ENCODE measurements at places on chromosomes 11 and 22.
A peak's percentile ranks its signal among the peaks of the same experiment; 100 is the strongest.

GRCh38 chr22:37734964-37735451, 38.2 kb downstream of the TRIOBP start:
- no peak for DNase-seq

- peak; percentile 31 for DNase-seq
These were observed 1.0 kb downstream of the SMCO4 start for GRCh38 chr11:93541884-93542810.

DNA sequence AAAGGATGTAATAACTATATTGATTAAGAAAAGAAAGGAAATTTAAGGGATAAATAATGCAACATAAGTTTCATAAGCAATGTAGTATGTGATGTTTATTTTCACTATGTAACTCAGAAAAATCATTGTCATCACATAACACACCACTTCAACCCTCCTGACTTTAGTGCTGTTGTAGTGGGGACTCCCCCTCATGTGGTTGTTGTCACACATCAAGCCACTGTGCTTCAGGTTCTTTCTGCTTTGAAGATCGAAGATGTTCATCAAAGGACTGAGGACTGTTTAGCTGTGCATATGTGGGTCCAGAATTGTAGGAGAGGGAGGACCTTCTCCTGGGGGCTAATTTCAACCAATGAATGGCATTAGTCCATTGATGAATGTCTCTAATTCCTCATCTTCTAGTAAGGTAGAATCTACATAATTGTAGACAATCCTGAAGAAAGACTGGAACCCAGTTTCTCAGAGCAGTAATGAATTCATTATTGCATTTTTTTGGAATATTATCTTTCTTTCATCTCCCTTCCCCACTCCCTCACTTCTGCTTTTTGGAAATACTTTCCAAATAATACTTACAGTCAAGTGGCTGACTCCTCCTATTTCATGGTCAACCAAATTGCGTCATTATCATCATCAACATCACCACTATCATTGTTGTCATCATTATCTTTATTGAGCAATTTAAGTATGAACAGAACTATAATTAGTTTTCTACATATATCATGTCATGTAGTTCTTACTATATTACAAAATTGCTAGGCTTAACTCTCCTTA, 9.8 kb upstream of the CARD16 start:
- no peak for DNase-seq

- no peak for DNase-seq
These were observed 44.6 kb downstream of the ANKRD42 start for GRCh38 chr11:83238111-83238510.

DNA sequence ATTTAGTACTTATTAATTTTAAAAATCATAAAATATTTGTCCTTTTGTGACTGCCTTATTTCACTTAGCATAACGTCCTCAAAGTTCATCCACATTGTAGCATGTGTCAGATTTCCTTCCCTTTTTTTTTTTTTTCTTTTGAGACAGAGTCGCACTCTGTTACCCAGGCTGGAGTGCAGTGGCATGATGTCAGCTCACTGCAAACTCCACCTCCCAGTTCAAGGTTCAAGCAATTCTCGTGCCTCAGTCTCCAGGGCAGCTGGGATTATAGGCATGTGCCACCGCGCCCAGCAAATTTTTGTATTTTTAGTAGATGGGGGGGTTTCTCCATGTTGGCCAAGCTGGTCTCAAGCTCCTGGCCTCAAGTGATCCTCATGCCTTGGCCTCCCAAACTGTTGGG, 10.6 kb downstream of the RAB6A start:
- no peak for DNase-seq

GRCh38 chr11:96456111-96456510, 66.3 kb downstream of the JRKL start:
- no peak for DNase-seq

- DNase-seq, result no peak
These were observed at the start of gene KRTAP5-10 for GRCh38 chr11:71565263-71565662. TSS of gene KRTAP5-10 (plus strand) at chr11:71565563. CDS start at chr11:71565588, 25 bp downstream.

GRCh38 chr11:111913997-111914396, 1.5 kb downstream of the HSPB2 start:
- no peak for DNase-seq

- DNase-seq, result no peak
These were observed 15.8 kb upstream of the CHADL start for GRCh38 chr22:41256254-41257253.

DNA sequence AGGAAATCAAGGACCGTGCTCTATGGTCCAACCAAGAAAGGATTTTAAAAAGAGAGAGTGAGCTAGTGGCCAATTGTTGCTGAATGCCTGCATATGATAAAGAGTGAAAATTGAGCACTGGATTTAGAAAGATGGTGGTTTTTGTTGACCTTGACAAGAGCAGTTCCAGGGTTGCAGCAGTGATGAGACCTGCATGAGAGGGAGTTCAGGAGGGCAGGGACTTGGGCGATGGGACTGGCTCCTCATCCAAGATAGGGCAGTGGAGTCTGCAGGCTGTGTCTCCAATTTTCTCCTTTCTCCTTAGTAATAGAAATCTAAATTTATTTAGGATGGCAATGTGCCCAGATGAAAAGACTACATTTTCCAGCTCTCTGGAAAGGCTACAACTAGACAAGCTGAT, 94.0 kb upstream of the B3GAT1 start:
- DNase-seq, result no peak

DNA sequence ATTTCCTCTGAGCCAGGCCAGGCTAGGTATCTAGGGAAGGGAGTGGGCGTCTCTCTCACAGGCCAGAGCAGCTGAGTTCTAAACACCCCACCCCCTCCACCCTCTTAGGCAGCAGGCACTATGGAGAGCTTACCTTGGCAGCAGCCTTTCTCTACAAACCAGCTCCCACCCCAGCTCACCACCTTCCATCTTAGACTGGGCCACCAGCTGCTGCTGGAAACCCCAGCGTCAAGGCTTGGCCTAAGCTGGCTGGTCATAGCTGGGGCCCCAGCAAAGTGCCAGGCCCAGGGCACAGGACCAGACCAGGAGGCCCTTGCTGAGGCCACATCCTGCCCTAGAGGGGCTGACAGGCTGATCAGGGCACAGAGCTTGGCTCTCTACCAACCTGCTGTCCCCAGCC, 20.2 kb downstream of the SLC22A12 start:
- no peak for DNase-seq

DNA sequence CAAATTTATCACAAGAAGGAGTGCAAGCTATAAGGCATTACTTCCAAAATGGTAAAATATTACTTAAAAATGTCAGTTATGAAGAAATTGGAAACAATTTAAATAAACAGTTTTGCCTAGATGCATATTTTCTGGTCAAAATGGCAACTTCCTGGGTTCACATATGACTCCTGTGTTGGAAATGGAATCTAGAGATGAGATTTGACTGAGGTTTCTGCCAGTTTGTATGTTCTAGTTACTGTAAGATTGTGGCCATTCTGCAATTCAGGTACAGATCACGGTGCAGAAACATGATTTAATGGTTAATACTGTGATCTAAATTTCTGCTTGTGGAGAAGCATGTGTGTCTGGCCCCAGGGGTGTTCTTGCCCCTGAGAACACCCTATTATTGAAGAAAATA, 3.4 kb upstream of the OR4C6 start:
- no peak for DNase-seq

GRCh38 chr11:118547132-118547531, 16.1 kb downstream of the TMEM25 start:
- DNase-seq, result no peak

- DNase-seq, result no peak
These were observed 82.4 kb downstream of the ME3 start for GRCh38 chr11:86589856-86590589.

GRCh38 chr11:62832336-62833234, at the start of gene TEX54:
TSS of gene TEX54 (minus strand) at chr11:62832841.
- DNase-seq, result no peak

- no peak for DNase-seq
These were observed 83.7 kb downstream of the CADM1 start for GRCh38 chr11:115420505-115420904.

GRCh38 chr22:27238935-27239510, 562.5 kb downstream of the MN1 start:
- no peak for DNase-seq

DNA sequence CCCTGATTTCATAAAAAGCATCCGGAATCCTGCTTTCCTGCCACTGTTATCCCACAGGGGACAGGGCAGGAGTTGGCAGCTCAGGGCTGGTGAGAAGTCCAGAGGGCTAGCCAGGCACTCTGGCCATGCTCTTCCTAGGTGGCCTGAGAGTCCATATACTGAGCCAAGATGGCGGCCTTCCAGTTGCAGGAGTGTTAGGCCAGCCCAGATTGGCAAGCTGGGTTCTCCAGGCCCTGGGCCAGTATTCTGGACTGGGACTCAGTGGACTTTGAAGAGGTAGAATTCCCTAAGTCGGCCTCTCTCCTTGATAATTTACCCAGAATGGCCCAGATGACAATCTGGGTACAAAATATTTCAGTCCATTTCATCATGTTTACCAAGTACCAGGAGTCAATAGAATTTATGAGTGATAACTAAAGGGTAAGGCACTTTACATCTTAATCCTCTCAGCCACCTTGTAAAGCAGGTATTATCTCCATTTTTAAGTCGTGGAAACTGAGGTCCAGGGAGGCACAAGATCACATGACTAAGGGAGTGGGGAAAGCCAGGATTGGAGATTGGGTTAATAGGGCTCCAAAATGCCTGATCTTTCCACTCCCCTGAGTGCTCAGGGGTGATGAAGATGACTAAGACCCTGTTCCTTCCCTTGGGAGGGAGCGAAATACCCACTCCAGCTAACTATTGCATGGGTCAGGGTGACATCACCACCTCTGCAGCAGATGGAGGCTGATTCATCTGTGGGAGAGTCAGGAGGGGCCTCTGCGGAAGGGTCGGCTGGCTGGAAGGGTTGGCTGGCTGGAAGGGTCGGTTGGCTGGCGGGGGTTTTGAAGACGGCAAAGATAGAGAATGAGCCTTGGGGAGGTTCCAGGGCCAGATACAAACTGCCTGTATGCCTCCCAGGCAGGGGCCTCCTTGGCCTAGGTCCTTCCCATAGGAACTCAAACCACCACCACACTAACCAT, 1.2 kb upstream of the MICALL1 start:
- DNase-seq, result no peak
